CD4-positive, alpha-beta T cell treated with Interleukin-4 for 1 hour (primary cell): ENCODE measurements at places on chromosomes 16 and 17.

GRCh38 chr16:6499413-6499812 is 833.2 kb upstream of the RBFOX1 start:
- DNase-seq = no peak

GRCh38 chr17:43784628-43785101 is 4.4 kb downstream of the CFAP97D1 start:
- DNase-seq = no peak

- DNase-seq = no peak
These were observed 82.6 kb upstream of the MPHOSPH6 start for GRCh38 chr16:82252582-82252981.

DNA sequence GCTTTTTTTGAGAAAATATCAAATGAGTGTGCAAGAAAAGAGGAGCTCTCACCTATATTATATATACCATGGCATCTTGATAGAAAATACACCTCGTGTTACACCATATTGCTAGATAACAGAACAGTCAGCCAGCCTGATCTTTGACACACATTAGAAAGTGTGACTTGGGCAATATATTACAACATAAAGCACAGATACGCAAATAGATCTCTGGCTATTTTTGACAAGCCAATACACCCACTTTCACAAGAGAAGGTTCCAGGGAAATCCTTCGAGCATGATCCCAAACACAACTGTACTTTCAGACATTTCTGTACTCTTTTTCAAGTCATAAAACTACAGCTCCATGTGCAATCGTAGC is 9.4 kb downstream of the GGA2 start:
- no peak for DNase-seq

DNA sequence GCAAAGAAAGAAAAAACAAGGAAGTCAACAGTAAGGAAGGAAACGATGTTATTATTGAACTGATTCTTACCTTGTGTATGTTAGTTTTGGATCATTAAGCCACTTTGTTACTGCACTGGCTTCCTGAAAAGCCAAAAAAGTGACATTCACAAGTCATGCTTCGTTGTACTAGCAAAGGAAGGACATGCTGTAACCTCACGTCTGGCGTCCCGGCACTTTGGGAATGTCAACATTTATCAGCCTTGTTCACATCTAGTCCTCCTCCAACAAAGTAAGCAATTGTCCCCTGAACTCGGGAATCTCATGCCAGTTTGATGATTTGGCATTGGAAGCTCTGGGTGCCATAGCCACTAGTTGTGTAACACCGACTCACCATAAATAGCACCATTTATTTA is 731 bp upstream of the MKS1 start:
- no peak for DNase-seq
